Activated B cell treated with CpG ODN at 0.5 μM for 24 hours (primary cell): ENCODE measurements at places on chromosomes 13 and 19.

DNA sequence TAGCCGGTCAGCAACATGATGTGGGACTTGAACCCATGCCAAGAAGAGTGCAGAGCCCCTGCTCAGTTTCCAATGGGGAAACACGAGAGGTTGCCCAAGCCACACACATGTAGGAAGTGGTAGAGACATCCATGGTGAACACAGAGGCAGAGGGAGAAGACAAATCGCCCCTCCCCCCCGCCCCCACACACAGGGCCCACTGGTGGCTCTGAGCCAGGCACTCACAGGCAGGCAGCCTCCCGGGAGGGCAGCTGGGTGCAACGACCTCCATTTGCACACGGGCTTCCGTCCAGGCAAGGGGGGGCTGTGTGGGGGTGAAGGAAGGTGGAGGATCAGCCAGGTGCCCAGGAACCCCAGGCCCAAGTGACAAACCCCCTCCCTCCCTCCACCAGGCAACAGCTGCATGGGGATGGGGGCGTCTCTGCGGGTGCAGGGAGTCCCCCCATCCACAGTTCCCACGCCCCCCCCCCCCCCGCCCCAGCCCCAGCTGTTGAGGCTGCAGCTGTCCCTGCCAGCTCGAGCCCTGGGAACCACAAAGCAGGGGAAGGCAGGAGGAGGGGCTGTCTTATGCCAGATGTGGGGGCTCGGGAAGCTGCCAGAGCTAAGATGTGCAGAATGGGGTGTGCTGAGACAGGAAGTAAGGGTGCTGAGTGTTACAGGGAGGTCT is 3.4 kb downstream of the NOTCH3 start:
- no peak for DNase-seq

GRCh38 chr13:50291611-50292010 is 276.4 kb downstream of the KCNRG start:
- DNase-seq = no peak

GRCh38 chr13:39604756-39605155 is 1.8 kb upstream of the LHFPL6 start:
- no peak for DNase-seq

- DNase-seq = peak; percentile 24
These were observed 4.3 kb downstream of the FAAP24 start for GRCh38 chr19:32976223-32976805.

GRCh38 chr19:10878253-10878652 is 6.9 kb downstream of the CARM1 start:
- DNase-seq = no peak

GRCh38 chr13:49113526-49114286 is 106.4 kb upstream of the MLNR start:
- no peak for DNase-seq

DNA sequence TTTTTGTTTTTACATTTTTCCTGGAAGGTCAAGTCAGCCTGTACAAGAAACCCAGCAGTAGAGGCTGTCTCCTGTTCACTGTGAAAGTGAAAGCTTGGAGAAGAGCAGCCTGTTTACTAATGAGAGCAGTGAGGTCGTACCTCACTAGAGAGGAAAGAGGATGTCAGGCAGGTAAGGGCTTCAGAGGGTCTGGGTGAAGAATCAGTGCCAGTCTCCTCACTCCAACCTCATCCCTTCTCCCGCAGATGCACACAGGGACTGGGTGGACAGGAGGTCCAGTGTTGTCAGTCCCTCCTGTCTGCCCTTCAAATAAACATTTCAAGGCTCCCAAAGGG is 462.5 kb downstream of the KLF5 start:
- no peak for DNase-seq

DNA sequence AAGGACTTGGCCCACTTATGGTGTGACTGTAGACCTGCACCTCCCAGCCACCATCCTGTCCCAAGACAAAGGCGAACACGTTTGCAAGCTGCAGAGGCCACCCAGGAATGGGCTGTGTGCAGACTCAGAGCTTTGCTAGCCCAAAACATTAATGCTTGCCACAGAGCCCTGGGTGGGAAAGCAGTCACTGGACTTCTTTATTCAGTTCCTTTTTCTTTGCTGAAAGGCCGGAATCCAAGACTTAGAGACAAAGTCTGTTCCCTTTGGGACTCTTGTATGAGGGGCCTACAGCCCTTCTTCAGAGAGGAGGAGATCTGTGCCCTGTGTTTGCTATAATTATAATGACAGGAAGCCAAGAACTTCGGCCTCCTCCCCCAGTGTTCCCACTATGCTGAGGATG is 167.8 kb downstream of the DLEU7 start:
- DNase-seq = no peak

DNA sequence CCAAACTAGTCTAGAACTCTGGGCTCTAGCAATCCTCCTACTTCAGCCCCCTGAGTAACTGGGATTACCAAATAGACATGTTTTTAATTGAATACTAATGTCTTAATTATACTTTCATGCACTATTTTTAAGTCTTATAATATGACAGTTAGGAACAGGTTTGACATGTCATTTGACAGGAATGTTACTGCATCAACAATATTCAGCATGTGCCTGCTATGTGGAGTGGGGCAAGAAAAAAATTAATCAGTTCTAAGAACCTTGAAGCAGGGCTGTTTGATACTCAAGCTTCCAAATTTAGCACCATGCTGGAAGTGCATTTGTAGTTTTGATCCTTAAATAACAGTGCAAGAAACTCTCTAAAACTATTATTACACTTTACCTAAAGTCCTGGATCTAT is 265.3 kb downstream of the MZT1 start:
- no peak for DNase-seq

DNA sequence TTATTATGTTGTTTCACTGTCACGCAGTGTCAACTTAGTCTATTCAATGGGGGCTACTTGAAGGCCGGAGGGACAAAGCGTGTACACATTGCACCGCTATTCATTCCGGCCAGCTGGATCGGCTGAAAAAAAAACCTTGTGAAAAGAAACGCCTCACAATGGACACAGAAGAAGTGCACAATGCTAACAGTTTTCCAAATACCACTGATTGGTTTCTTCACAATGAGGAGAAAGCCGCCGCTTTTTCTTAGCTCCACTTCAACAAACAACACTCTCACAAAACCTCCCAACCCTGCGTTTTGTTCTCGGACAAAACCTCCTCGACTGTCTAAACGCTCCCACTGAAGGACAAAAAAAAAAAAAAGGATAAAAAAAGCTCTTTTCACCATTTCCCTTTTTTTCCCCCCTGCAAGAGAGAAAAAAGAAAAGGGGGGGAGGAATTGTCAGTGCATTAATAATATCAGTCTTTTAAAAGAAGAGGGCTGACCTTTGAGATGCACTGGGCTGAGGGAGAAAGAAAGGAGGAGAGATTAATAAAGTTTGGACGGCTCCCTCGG is 5.4 kb downstream of the SOX21 start:
- no peak for DNase-seq

- DNase-seq = no peak
These were observed 30.1 kb downstream of the WDFY2 start for GRCh38 chr13:51614350-51614786.

DNA sequence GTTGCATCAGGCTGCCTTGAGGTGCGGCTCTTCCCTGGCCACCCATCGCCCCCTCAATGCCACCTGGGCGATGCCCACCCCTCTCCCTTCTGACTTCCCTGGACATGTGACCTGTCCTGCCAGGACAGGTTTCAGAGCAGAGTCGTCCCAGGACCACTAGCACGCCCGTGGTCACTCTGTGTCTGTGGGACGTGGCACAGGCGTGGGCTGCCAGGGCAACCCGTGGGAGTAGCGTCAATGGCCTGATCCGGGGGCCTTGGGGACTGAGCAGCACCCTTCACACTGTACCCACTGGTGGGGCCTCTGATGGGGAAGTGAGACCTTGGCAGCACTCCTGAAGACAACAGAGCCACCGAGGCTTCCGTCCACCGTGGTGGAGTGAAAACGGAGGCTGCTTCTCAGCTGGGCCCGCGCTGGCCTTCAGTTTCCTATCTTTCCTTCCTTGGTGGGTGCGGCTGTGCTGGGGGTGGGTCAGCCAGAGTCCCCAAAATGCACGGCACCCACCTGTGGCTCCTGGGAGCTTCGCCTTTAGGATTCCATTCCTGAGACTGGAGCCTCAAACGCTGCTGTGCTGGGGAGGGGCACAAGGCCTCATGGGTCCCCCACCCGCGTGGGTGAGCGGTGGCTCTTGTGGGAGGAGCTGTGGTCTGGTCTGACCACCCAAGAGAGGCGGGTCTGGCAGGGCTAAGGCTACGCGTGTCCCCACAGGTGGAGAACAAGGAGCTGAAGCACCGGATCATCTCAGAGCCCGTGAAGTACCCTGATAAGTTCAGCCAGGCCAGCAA is 26.7 kb upstream of the TMEM255B start:
- no peak for DNase-seq

DNA sequence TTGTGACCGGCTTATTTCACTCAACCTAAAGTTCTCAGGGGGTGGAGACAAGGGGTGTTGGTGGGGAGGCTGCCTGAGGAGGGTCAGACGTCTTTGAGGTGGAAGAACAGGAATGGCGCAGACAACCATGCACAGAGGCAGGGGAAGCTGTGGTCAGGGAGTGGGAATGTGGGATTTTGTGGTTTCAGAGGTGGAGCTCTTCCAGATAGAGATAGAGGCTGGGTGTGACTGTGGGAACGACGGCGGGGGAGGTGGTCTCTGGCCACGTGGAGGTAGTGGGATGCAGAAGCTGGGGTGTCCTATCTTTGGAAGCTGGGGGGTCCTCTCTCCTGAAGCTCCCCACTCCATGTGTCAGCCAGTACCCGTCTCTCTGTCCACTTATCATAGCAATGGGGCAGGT is 7.8 kb upstream of the KLK14 start:
- no peak for DNase-seq

DNA sequence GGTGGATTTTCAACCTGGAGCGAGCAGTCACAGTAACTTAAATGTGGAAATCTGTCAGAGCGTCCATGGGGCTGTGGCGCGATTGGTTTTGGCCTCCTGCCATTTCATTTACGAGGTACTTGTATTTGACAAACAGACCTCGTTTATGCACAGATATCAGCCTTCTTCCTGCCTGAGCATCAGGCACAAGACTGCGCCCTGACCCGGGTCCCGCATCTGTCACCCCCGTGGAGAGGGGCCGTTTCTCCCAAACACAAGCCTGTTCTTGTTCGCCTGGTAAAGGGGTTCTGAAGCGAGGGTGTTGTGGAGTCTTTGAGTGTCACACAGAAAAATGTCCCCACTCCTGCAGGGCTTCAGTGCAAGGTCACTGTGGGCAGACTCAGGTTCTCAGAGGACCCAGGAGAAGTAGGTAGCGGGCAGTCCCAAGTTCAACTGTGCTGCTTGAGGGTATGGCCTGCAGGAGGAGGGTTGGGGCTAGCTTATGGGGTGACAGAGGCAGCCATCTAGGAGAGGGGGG is 202.3 kb downstream of the URI1 start:
- no peak for DNase-seq

DNA sequence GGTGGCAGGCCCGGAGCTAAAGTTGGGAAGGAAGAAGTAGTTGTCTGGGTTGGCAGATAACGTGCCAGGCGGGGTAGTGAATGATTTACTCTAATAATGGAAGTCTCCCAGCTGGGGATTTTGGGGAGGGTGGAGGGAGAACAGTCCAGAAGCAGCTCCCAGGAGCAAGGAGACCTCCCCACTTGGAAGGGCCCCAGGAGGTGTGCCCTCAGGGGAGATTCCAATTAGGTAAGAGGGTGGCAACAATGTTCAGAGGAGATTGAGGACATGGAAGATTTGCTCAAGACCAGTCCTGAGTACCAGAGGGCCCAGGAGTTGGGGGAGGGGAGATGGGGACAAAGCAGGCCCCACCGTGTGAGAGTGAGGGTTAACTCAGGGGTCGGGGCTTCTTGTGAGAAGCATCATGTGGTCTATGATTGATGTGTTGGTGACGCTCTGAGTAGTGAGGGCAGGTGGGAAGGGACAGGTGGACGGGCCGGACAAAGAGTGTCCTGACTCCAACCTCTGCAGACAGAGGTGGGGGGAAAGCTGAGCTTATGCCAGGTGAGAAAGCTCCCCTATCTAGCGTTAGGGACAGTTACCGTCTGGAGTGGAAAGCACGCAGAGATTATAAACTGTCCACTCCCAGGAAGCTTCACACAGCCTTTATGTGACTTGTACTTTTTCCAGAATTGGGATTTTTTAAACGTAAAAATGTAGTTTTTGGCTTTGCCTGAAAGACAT is 3.5 kb downstream of the SPINT2 start:
- no peak for DNase-seq

- no peak for DNase-seq
These were observed 4.6 kb downstream of the EPN1 start for GRCh38 chr19:55679343-55680257.

GRCh38 chr13:45120967-45121831 is 889 bp downstream of the GTF2F2 start:
- no peak for DNase-seq

- no peak for DNase-seq
These were observed 14.2 kb downstream of the HPN start for GRCh38 chr19:35055715-35056179.

GRCh38 chr13:98937911-98938381 is 39.9 kb downstream of the DOCK9 start:
- no peak for DNase-seq

GRCh38 chr19:55132453-55133129 is 15.2 kb upstream of the PPP1R12C start:
- no peak for DNase-seq

DNA sequence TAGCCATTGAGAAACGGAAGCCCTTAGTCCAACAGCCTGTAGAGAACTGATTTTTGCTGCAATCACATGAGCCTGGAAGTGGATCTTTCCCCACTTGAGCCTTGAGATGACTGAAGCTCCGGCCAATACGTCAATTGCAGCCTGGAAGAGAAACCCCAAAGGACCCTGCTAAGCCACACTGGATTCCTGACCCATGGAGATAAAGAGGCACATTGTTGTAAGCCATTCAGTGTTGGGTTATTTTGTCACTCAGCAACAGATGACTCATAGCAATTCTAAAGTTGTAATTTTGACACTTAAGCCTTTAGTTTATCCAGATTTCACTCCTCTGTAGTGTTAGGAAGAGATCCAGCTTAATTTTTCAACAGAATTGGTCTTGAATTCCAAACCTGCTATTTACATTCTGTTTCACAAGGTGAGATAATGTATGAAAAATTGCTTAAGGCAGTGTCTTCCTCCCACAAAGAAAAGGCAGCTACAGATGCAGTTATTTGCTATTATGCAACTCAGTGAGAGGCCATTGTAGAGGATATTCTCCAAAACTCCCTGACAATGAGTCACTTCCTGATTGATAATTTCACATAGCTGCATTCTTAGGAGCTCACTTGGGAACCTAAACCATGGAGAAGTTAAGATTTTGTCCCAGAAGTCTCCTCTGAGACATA is 59.4 kb upstream of the TSHZ3 start:
- no peak for DNase-seq

DNA sequence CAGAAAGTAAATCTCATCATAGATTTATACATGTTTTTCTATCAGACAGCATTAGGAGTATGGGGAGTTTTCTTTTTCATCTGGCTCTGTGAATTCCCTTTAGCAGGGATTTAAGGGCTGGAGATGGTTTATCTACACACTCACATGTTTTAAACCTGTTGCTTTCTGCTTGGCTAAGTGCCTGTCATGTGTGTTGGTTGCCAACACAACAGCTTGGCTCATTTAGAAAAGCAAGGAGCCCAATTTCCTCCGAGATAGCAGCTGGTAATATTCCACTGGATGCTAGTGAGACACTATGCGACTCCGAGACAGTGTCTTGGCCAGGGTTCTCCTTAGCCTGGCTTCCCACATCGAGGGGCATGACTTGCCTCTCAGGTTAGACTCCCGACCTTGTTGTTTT is 83.3 kb downstream of the KLF5 start:
- DNase-seq = no peak

GRCh38 chr19:51066393-51067186 is 1.7 kb upstream of the KLK13 start:
- no peak for DNase-seq
